ENCODE measurements at places on chromosomes 7 and 10.

DNA sequence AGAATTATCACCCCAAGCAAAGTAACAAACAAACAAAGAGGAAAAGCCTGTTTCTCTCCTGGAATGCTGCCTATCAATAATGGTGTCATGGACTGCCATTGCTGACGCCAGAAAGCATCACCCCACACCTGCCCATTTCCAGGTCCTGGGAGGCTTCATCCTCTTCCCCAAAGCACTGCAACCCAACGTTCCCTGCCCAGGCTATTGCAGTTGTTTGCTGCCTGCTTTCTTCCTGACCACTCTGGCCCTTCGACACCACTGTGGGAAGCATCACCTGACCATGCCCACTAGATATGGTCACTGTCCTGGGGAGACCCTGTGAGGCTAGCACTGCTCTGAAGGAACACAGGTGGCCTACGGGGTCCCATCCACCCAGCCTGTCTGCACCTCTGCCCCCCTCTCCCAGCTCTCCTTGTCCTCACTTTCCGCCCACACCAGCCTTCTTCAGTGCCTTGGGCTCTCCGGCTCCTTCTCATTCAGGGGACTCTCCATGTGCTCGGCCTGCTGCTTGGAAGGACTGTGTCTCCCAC, 439.6 kb downstream of the GLRX3 start:
- ATAC-seq = no peak

GRCh38 chr10:43181146-43181545, 42.9 kb downstream of the CSGALNACT2 start:
- ATAC-seq = no peak

DNA sequence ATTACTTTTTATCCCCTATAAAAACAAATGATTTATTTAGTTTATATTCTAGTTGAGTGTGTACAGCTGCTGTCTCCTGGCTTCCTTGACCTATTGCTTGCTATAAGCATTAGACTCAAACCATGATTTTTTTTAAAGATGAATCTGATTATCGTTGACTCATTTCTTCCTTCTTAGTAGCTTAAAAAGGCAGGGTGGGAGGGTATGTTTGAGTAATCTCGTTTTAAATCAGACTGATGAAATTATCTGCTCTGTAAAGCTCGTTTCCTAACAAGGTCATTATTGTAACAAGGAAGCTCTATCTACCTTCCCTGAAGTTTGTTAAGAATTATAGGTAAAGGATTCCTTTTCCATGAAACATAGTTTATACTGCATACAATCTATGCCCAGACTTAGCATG, 276.3 kb upstream of the KCND2 start:
- ATAC-seq = no peak

GRCh38 chr10:5904227-5904626, 14.2 kb downstream of the FBH1 start:
- no peak for ATAC-seq

GRCh38 chr7:18772567-18772965, 277.0 kb downstream of the HDAC9 start:
- ATAC-seq = no peak

- no peak for ATAC-seq
Observed at GRCh38 chr7:150959739-150960734, 18.1 kb downstream of the KCNH2 start.

Data from gastroesophageal sphincter (tissue), 4 donors.